Stimulated activated CD4-positive, alpha-beta T cell treated with anti-CD3 and anti-CD28 coated beads, Interleukin-15, amount 100 ng/mL, for 1 hour (primary cell): ENCODE measurements at places on chromosomes 12 and 14.

DNA sequence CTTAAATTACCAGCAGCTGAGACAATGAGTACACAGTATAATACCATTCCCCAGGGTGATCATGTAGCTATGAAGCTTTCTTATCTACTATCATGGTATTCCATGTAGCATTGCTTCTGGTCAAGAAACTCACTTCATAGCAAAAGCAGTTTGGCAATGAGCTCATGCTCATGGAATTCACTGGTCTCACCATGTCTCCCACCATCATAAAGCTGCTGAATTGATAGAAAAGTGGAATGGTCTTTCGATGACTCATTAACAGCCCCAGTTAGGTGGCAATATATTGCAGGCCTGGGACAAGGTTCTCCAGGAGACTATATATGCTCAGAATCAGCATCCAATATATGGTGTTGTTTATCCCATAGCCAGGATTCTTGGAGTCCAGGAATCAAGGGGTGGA, 553.7 kb downstream of the FOXG1 start:
- no peak for DNase-seq

- DNase-seq, result no peak
These were observed 77.8 kb upstream of the MYL2 start for GRCh38 chr12:110998165-110998564.

DNA sequence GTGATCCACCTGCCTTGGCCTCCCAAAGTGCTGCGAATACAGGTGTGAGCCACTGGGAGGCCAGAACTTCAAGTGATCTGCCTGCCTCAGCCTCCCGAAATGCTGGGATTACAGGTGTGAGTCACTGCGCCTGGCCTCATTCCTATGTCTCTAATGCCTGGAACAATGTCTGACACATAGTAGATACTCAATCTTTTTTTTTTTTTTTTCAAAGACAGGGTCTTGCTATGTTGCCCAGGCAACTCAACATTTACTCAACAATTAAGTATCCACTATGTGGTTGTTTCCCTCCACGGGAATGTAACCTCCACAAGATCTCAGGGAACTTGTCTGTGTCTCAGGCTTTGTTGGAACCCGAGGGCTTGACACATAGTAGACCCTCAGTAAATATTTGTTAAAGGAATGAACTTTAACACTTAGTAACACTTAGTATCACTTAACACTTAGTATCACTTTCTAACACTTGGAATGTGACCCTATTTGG, 3.0 kb upstream of the TMEM120B start:
- no peak for DNase-seq

DNA sequence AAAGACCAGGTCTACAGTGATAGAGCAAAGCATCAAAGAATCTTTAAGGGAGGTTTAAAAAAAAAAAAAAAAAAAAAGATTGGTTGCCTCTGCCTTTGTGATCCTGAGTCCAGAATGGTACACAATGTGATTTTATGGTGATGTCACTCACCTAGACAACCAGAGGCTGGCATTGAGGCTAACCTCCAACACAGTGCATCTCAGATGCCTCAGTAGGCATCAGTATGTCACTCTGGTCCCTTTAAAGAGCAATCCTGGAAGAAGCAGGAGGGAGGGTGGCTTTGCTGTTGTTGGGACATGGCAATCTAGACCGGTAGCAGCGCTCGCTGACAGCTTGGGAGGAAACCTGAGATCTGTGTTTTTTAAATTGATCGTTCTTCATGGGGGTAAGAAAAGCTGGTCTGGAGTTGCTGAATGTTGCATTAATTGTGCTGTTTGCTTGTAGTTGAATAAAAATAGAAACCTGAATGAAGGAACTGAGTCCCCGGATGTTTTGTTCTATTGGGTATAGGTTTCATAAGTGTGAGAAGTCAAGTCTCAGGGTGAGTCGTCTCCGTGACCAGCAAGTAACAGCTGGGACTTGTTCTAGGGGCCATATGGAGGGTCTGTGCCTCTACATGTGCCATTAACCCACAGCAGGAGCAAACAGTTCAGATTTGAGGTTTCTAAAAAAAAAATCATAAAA, 9.3 kb downstream of the PEBP1 start:
- no peak for DNase-seq

GRCh38 chr12:19962192-19962591, 406.1 kb upstream of the PDE3A start:
- DNase-seq, result no peak

DNA sequence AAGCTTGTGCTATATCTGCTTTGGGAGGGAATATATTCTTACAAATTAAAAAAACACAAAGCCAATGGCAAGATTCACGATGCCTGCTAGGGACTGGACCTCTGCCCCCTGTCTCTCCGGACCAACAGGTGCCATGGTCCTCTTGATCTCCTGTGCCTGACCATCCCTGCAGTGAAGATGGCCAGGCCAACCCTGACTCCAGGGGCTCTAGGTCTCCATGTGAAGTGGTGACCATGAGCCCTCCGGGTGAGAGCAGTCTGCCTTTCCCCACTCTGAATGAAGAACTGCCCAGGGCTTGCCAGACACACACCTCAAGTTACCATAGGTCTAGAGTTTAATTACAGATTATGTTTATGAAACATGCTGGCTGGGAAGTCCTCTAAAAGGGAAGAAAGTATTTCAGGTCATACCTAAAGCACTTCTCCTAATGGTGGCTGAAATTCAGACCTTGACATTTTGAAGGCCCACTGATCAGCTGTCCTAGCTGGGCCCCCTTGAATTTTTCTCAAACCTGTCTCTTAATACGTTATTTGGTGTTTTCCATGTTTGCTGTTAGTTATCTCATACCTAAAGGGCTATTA, 1.4 kb downstream of the ARHGDIB start:
- DNase-seq, result no peak
